ENCODE measurements at places on chromosomes 5 and 9.

DNA sequence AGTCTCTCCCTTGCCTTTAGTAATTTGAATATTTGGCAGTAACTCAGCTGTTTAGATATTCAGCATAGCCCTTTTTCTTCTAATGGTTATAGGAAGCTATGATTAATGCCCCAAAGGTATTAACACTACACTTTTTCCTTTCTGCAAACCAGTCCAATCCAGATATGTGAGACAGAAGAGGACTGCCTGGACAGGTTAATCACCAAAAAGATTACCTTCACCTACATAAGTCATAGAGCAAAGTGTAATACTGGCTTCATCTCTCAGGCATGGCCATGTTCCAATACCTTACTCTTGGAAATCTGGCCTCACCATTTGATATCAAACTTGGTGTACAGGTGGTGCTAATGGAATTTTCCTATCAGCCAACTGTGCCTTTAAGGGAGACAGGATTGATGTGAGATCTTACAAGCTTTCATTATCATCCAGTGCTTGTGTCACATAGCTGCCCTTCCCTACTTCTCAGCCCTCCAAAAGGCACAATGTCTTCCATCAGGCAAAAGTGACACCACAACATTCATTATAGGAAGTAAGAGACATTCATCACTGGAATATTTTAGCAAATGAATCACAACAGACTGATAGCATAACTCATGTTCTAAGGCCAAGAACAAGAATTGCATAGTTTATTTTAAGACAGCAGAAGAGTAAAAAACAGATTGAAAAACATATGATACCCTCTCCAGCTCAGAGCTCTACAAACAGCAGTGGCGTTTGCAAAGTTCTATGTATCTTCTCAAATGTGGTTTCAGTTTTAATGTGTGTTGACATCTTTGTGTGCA is 91.2 kb upstream of the PAM start:
- peak; percentile 16 for DNase-seq

- DNase-seq: no peak
Measured at GRCh38 chr5:177310757-177311391, 824 bp downstream of the MXD3 start.

- DNase-seq: no peak
Measured at GRCh38 chr5:133269691-133270090, 217.9 kb downstream of the HSPA4 start.

DNA sequence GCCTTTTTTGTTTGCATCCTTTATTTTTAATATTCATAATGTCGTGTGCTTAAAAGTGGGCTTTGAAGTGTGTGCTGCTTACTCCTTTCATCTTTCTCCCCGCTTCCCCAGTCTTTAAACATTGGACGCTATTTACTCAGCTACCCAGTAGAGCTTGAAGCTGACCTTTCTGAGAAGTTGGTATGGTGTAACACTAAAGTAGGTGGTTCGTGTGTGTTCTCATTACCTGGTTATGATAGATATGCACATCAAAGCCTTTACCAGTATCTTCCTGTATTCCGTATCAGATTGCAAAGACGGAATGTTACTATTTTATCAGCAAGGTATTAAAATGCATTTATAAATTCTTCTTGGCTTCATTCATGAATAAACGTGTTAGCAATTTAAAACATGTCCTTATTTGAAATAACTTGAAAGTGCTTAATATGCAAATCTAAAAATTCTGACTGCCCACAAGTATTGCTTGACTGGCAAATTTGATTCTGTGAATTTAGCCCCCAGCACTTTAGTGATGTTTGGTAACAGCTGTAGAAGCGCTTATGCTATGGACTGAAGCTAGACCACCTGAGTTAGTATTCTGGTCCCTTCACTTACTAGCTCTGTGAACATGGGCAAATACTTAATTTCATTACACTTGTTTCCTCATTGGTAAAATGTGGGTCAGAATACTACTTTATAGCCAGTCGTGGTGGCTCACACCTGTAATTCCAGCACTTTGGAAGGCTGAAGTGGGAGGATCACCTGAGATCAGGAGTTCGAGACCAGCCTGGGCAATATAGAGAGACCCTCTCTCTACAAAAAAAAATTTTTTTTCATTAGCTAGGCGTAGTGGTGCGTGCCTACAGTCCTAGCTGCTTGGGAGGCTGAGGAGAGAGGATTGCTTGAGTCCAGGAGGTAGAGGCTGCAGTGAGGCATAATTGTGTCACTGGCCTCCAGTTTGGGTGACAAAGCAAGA is 1.7 kb downstream of the RRAGA start:
- no peak for DNase-seq

- no peak for DNase-seq
Measured at GRCh38 chr5:62068554-62068953, 237.5 kb upstream of the KIF2A start.

DNA sequence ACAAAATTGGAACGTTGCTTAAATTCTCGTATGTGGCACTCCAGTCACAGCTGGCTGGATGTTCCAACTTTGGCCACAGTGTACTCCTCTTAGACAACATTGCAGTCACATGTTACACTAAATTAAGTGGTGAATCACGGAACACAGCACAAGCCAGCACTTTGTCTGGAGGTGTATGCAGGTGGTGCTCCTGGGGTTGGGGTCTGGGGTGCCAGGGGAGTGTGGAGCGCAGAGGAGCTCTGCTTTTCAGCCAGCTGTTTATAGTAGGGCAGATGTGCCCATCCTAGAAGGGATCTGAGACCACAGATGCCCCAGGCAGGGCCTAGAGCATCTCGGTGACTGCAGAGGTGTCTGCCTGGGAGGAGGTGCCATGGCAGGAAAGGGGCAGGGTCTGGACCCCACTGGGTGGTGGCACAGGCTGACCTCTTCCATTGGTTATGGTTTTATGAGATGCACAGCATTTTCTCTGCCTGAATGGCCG is 82.6 kb downstream of the WNK2 start:
- DNase-seq: no peak

DNA sequence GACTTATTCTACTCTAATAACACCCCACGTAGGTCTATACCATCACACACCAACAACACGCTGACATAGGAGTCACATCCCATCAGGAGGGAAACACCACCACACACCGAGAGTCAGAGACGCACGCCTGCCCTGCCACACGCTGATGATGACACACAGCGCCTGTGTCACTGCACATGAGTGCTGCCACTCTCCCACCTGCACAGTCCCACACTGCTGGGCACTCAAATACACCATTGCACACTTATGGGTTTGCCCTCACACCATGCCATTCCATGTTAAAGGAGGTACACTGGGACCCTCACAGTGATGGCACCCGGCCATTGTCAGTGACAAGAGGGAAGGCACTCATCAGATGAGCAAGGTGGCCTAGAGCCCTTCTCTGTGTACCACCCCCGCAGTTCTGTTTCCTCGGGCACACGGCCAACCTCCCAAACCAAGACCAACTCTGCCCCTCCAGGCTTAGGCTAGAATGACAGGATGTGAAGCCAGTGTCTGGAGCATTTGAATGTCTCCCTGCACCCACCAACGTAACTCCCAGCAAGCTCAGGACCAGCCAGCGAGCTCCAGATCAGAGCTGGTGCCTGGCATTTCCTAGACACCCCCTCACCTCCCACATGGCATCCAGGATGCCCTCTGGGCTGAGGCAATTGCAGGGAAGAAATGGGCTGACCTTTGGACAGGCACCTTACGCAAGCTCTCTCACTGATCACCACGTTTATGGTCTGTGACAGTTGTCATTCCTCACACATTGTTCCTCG is 3.6 kb upstream of the CPLX2 start:
- DNase-seq: peak; percentile 34

DNA sequence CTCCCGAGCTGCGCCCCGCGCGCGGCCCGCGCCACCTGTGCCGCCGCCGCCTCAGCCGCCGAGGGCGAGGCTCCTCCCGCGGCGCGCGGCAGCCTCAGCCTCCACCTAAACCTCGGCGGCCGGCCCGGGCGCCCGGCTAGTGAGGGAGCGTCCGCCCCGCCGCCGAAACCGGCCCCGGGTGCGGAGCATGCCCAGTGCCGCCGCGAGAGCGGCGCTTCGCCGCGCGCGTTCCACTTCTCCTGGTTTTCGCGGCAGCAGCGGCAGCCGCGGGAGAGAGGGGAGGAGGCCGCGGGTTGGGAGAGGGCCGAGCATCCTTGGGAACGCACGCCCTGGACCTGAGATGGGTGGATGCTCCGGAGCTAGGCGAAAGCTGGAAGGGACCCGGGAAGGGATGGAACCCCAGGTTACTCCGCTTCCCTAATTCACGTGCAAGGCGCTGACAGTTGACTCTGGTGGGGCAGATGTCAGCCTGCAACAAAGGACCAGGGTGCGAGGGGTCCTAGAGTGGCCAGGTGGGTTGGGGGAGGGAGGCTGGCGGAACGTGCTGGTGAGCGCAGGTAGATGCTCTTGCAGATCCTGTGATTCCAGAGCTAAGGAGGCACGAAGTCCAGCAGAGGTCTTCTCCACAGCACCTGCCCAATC is at the start of gene CTNND2:
CTNND2 (minus strand) TSS at position 182 of the 642 bp plus-strand sequence. CDS start 593 bp downstream, outside the sequence.
- DNase-seq: no peak

- DNase-seq: no peak
Measured at GRCh38 chr9:115109486-115109885, 8.5 kb downstream of the TNC start.

DNA sequence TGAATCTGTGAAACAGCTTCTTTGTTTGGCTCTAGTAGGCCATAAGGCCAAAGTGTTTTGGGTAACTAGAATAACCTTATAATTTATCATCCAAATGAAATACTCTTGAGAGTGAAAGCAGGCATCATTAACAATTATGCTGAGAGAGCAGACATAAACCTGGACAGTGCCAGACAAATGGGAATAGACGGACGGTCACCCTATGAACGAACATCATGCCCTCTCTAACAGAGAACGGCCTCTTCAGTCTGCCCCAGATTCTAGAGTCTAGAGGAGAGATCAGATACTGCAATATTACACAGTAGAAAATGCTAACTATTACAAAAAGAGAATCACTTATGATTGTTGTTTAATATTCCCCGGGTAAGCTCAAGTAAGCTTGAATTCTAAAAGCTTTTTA is 68.5 kb downstream of the APBA1 start:
- DNase-seq: no peak

DNA sequence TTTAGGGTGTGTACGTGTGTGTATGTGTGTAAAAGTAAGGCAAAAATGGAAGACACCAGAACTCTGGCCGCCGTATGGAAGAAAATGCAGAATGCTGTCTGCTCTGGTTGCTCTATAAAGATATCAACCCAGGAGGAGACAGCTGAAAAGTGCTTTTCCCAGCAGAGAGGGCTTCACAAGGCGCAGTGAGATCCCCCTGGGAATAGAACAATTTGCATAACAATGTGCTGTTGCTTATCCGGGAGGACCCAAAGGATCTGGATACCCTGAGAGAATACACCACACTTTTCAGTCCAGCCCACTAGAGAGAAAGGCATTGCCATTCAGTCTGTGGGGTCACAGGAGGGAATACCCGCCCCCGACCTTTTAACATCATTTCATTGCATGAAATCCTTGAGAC is 230.6 kb downstream of the EBF1 start:
- no peak for DNase-seq

DNA sequence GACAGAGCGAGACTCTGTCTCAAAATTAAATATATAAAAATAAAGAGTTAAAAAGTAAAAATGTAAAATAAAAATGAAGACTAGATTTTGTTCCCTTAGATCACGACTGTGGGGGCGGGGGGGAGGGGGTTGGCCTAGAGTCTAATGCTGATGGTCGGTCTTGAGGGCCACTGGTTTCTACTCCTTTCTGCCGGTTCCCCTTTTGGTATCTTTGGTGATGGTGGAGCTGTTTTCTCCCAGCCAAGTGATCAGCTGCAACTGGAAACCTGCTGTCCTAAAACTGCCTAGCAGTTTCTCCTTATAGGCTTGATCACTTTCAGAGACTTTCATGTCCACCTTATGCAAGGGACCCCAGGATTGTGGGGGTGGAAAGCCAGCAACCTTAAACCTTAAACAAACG is 1.1 kb downstream of the SRD5A1 start:
- no peak for DNase-seq

- DNase-seq: peak; percentile 70
Measured at GRCh38 chr5:10987925-10988504, 227.0 kb upstream of the DAP start.

GRCh38 chr5:14464671-14465070 is 116.9 kb upstream of the OTULINL start:
- no peak for DNase-seq

GRCh38 chr9:124708633-124709291 is 62.3 kb downstream of the NR6A1 start:
- DNase-seq: no peak

DNA sequence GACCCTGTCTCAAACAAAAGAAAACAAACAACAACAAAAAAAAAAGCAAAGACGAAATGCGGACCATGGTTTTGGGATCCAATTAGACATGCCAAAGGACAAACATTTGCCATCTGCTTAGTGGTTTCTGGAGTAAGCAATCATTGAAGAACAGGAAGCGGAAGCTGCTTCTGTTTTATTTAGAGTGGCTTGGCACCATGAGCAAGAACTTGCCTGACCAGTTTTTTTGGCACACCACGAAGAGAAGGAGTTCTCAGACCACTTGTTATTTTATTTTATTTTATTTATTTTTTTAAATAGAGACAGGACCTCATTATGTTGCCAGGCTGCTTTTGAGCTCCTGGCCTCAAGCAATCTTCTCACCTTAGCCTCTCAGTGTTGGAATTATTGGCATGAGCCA is 17.0 kb downstream of the BTF3 start:
- no peak for DNase-seq

DNA sequence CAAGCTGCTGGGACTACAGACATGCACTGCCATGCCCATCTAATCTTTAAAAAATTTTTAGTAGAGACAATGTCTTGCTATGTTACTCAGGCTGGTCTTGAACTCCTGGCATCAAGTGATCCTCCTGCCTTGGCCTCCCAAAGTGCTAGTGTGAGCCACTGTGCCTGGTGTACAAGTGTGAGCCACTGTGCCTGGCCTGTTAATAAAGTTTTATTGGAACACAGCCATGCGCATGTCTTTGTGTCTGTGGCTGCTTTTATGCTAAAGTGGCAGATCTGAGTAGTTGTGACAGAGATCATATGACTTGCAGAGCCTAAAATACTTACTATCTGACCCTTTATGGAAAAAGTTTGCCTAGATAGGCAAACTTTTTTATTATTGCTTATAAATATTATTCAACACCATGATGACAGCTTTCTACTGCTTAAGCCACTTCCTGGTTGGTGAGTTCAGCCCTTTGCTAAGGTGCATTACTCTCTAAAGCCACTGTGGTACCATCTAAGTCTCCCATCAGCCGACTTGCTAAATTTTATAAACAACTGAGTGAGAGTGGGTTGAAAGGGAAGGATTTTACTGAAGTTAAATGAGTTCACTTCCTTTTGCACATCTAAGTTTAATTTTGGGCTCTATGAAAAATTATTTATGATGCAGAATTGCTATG is 133.5 kb downstream of the RASGRF2 start:
- no peak for DNase-seq
